ENCODE measurements at places on chromosomes 4 and X.

DNA sequence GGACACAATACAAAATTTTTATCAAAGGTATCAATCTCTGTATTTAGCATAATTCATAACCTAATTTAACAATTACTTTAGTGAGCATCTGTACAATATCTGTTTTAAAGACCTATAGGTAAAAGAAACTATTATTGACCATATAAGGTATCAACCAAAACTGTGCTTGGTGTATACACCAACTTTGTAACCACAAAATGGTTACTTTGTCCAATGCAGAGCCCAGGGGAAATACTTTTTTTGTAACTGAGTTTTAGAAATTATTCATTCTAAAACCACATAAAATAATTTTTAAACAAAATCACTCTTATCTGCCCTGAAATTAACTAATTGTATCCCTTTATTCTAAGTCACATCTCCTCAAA, 5.0 kb downstream of the CXXC4 start:
- H3K4me3 ChIP-seq, result no peak overlapping the region
- H3K36me3 ChIP-seq, result no peaks in the 10 kb centered on the region
- H3K4me1 ChIP-seq, result peaks cover 21% of the 10 kb centered on the region
- no peak overlapping the region for H3K27ac ChIP-seq
- peaks cover 47% of the 10 kb centered on the region for H3K27me3 ChIP-seq
- no peak for DNase-seq

DNA sequence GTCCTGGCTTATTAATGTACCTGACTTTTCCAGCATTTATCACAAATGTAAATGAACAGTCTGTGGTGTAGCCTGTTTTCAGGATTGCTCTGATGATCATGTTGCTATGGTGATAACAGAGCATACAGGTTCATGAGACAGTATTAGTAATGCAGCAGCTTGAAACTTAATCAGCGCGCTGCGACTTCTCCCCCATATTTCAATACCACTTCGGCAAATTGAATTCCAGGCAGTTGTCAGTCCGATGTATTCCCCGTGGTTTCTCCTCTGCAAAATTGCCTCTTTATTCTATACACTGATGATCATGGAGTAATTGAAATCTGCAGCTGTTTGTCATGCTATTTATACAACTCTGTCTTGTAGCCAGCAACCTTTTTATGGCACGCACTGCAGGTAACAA, 239.3 kb downstream of the C4orf33 start:
- no peak for DNase-seq
- no peak overlapping the region for H3K4me3 ChIP-seq
- no peaks in the 10 kb centered on the region for H3K36me3 ChIP-seq
- peaks cover 13% of the 10 kb centered on the region for H3K27me3 ChIP-seq
- H3K4me1 ChIP-seq, result no peaks in the 10 kb centered on the region

GRCh38 chr4:3524349-3524748, 7.9 kb downstream of the LRPAP1 start:
- no peak overlapping the region for H3K27ac ChIP-seq
- peaks cover 10% of the 10 kb centered on the region for H3K4me1 ChIP-seq
- DNase-seq, result no peak

DNA sequence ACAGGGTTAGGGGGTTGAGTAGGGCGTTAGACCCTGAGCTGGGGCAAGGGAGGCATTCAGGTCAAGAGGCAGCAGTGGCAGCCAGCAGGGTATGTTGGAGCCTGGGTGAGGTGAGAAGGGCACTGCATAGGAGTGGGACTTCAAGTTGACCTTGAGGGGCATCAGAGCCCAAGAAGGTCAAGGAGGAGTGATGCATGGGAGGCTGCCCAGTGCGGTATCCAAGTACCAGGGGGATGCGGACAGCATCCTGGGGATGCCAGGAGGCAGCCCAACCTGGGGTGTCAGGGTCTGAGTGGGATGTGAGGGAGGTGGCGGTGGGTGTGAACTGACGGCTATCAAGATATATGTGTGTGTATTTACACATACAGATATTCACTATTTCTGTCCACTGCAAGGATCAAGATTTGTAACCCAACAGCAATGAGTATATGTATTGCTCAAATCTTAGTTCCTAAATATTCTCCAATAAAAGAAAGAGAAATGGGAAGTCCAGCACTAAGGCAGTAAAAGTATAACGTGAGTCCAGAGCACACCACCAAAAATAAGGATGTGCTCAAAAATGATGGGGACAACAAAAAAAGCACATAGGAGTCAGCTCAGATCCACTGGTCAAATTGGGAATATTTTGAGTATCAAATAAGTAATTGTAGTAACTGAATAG, 9.8 kb upstream of the DCLK2 start:
- H3K4me1 ChIP-seq, result no peaks in the 10 kb centered on the region
- peaks cover 25% of the 10 kb centered on the region for H3K27me3 ChIP-seq
- no peak for DNase-seq
- H3K36me3 ChIP-seq, result no peaks in the 10 kb centered on the region

GRCh38 chrX:49673394-49673793, 22.4 kb downstream of the PAGE1 start:
- H3K27me3 ChIP-seq, result no peaks in the 10 kb centered on the region
- no peak overlapping the region for H3K4me3 ChIP-seq
- no peaks in the 10 kb centered on the region for H3K36me3 ChIP-seq

- H3K4me3 ChIP-seq, result no peak overlapping the region
- no peak for DNase-seq
- no peaks in the 10 kb centered on the region for H3K4me1 ChIP-seq
- no peaks in the 10 kb centered on the region for H3K27me3 ChIP-seq
- H3K36me3 ChIP-seq, result no peaks in the 10 kb centered on the region
- no peak overlapping the region for H3K27ac ChIP-seq
Measured at GRCh38 chr4:60400593-60400992, 799.5 kb upstream of the ADGRL3 start.

- H3K27me3 ChIP-seq, result peaks cover 3% of the 10 kb centered on the region
- no peaks in the 10 kb centered on the region for H3K36me3 ChIP-seq
- no peaks in the 10 kb centered on the region for H3K4me1 ChIP-seq
- DNase-seq, result no peak
Measured at GRCh38 chr4:37279894-37280592, 35.5 kb downstream of the NWD2 start.

DNA sequence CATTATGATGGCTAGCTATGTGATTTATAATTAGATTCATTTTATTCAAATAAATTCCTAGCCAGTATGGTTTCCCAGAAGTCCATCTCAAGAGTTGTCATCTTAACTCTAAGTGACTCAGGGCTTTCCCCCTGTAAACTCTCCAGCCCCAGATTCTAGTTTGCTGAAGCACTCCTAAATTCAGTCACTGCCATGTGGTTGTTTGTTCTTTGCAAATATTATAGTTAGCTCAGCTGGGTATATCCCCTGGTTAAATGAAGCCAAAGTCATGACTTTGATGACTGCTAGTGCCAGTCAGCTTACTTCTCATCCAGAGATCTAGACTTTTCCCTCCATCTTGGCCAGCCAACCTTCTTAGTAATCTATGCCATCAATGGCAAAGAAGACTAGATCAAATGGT, 126.0 kb downstream of the GRIA3 start:
- no peak overlapping the region for H3K27ac ChIP-seq
- H3K4me3 ChIP-seq, result no peak overlapping the region
- H3K4me1 ChIP-seq, result no peaks in the 10 kb centered on the region
- DNase-seq, result no peak

- no peak overlapping the region for H3K27ac ChIP-seq
- H3K4me1 ChIP-seq, result no peaks in the 10 kb centered on the region
- no peak for DNase-seq
- no peak overlapping the region for H3K4me3 ChIP-seq
Measured at GRCh38 chr4:8549352-8549931, 30.8 kb upstream of the GPR78 start.

GRCh38 chr4:187668526-187669082, 327.0 kb upstream of the ZFP42 start:
- no peaks in the 10 kb centered on the region for H3K27me3 ChIP-seq
- no peak overlapping the region for H3K4me3 ChIP-seq
- no peak overlapping the region for H3K27ac ChIP-seq
- no peak for DNase-seq
- H3K4me1 ChIP-seq, result no peaks in the 10 kb centered on the region

GRCh38 chr4:825971-826330, at the start of gene CPLX1:
TSS of gene CPLX1 (minus strand) at chr4:826129. CDS start at chr4:824522, 1,607 bp downstream.
- DNase-seq, result no peak
- no peaks in the 10 kb centered on the region for H3K36me3 ChIP-seq
- no peak within 1 kb of the TSS for H3K4me3 ChIP-seq
- H3K27ac ChIP-seq, result no peak within 1 kb of the TSS
- H3K4me1 ChIP-seq, result peaks cover 3% of the 10 kb centered on the region

DNA sequence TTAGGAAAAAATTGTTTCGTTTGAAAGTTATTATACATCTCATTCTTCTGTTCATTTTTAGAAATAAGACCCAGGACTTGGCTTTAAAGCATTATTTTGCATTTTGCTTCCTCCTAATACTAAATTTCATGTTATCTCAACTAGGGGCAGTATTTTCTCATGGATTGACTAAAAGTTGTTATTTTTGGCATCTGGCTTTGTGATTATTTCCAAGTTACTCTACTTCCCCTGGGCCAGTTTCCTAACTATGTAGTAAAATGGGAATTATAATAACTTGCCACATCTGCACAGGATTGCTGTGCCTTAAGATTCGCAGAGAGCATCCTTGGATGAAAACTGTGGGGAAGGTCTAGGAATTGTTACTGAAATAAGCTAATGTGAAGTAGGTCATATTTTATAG, 3.0 kb downstream of the RBPJ start:
- DNase-seq, result no peak
- H3K4me1 ChIP-seq, result peaks cover 33% of the 10 kb centered on the region
- H3K36me3 ChIP-seq, result peaks cover 5% of the 10 kb centered on the region
- no peak overlapping the region for H3K27ac ChIP-seq

- H3K4me3 ChIP-seq, result no peak overlapping the region
- H3K27ac ChIP-seq, result no peak overlapping the region
- no peaks in the 10 kb centered on the region for H3K36me3 ChIP-seq
- no peaks in the 10 kb centered on the region for H3K27me3 ChIP-seq
- H3K4me1 ChIP-seq, result no peaks in the 10 kb centered on the region
- no peak for DNase-seq
Measured at GRCh38 chr4:157896726-157897125, 276.1 kb downstream of the GASK1B start.

DNA sequence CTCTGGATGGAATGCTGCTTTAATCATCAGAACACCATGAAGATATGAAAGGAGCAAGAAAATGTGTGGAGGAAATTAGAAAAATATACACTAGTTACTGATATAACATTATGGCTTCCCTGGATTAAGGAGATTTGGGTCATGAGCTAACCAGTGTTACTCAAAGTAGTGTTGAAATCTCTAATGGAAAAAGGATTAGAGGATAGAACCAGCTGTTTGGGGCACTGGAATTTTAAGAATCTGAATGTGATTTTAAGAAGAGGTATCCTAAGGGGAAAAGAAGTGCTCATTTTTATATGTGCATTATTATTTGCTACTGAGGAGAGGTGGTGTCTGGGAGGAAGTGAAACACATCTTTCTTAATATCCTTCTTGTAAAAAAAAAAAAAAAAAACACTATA, 164.1 kb upstream of the PPARGC1A start:
- H3K27me3 ChIP-seq, result peaks cover 2% of the 10 kb centered on the region
- H3K36me3 ChIP-seq, result no peaks in the 10 kb centered on the region
- no peak for DNase-seq
- no peak overlapping the region for H3K4me3 ChIP-seq
- no peak overlapping the region for H3K27ac ChIP-seq
- H3K4me1 ChIP-seq, result no peaks in the 10 kb centered on the region

DNA sequence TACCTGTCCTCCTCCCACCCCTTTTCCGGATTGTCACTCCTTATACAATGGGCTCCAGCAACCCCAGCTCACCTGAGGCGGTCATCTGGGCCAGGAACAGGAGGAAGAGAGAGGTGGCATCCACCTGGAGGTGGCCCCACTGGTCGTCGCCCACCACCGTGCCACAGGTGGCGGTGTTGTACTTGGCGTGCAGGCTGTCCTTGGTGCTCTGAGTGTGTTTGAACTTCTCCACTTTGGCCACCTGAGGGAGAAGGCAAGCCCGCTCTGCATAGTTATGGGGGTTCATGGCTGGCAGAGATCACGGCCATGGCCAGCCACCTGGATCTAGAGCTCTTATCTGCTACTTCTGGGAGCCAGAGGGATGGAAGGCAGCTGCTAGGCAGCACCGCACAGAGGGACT, 32.9 kb downstream of the PHKA2 start:
- peaks cover 5% of the 10 kb centered on the region for H3K36me3 ChIP-seq
- no peak for DNase-seq
- H3K4me3 ChIP-seq, result no peak overlapping the region
- no peak overlapping the region for H3K27ac ChIP-seq

GRCh38 chrX:71098302-71098701, 2.7 kb downstream of the FOXO4 start:
- H3K27me3 ChIP-seq, result no peaks in the 10 kb centered on the region
- no peak overlapping the region for H3K4me3 ChIP-seq
- H3K4me1 ChIP-seq, result peaks cover 53% of the 10 kb centered on the region
- DNase-seq, result peak; percentile 79

DNA sequence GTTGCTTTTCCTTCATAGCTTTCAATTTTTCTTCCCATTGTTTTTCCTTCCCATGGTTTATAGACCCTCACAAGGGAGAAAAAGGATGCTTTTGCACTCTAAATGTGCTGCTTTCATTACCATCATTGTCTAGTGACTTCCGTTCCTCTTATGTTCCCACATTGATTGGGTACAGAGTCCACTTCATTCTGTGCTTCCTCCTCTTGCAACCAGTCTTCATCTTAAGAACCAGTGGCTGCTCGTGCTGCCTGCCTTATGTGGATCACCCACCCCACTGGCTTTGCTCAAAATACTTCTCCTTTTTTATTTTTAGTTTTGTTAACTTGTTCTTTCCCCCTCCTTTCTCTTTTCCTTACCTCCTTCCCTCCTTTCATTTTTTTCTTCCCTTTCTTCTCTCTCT, 76.5 kb upstream of the BOD1L1 start:
- H3K27me3 ChIP-seq, result peaks cover 7% of the 10 kb centered on the region
- no peak for DNase-seq
- H3K36me3 ChIP-seq, result no peaks in the 10 kb centered on the region
- H3K27ac ChIP-seq, result no peak overlapping the region

GRCh38 chrX:134718966-134719317, 60.7 kb upstream of the PLAC1 start:
- peak; percentile 65 for DNase-seq
- no peaks in the 10 kb centered on the region for H3K36me3 ChIP-seq
- H3K4me3 ChIP-seq, result no peak overlapping the region
- H3K27ac ChIP-seq, result no peak overlapping the region
- H3K4me1 ChIP-seq, result peaks cover 18% of the 10 kb centered on the region

DNA sequence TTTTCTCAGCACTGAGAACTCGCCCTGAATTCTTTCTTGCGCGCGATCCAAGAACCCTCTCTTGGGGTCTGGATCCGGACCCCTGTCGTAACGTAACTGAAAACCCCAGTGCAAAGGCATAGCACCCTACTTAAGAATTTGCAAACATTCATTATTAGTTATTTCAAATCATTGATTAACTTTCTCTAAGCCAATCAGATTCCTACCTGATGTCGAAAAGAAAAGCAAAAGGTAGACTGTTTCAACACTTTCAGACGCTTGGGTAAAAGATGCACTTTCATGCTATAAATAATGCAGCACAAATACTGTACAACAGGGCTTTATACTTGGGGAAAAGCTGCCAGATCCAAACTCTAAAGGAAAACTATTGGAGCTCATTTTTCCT, 817 bp upstream of the WDR19 start:
- H3K27ac ChIP-seq, result no peak overlapping the region
- DNase-seq, result no peak
- H3K4me3 ChIP-seq, result no peak overlapping the region

- no peaks in the 10 kb centered on the region for H3K36me3 ChIP-seq
- peaks cover 9% of the 10 kb centered on the region for H3K27me3 ChIP-seq
- no peak for DNase-seq
Measured at GRCh38 chr4:67871867-67872266, 11.9 kb downstream of the TMPRSS11D start.

Data from activated naive CD4-positive, alpha-beta T cell treated with anti-CD3 and anti-CD28 coated beads for 36 hours (primary cell).